Activated CD4-positive, alpha-beta memory T cell treated with anti-CD3 and anti-CD28 coated beads for 36 hours (primary cell): ENCODE measurements at places on chromosomes 7 and 10. TPM values are rescaled to one million over a fixed set of nuclear protein-coding genes. Genes with fewer than 3 reads are reported as not detected.

GRCh38 chr7:107056728-107057473 is 12.4 kb downstream of the PRKAR2B start:
- no peak for DNase-seq

The LRRC61 gene
- total RNA-seq = 26.1 TPM

- DNase-seq = no peak
These were observed 72.6 kb upstream of the ZMIZ1 start for GRCh38 chr10:78995987-78996791.

The PAX4 gene
- not detected for total RNA-seq

DNA sequence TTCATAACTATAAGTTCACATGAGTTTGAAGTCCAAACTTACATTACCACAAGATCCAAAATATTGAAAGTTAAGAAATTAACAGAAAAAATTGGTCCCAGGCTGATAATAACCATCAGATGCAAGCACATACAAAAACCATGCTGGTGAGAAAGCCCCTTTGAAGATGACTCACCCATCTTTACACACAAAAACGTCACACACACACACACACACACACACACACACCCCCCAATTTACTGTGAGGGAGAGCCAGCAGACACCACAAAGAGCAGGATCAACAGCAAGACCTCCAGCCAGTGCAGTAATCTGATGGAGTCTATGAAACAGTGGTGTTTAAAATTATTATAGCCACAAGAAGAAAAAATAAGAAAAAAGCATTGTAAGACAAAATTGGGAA is 50.1 kb upstream of the DRGX start:
- DNase-seq = no peak

The KNDC1 gene
- total RNA-seq = 0.70 TPM

DNA sequence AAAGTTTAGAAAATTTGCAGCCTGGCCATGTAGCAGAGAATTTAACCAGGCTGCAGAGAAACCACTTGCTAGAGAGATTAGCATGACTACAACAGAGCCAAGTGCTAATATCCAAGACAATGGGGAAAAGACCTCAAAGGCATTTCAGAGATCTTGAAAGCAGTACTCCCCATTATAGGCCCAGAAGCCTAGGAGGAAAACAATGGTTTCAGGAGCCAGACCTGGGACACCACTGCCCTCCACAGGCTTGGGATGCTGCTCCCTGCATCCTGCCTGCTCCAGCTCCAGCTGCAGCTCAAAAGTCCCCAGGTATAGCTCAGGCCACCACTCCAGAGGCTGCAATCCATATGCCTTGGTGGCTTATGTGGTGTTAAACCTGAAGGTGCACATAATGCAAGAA is 101.5 kb upstream of the TMEM72 start:
- no peak for DNase-seq

GRCh38 chr10:11699550-11700097 is 42.6 kb upstream of the ECHDC3 start:
- no peak for DNase-seq

GRCh38 chr10:6738112-6738768 is 158.2 kb upstream of the PRKCQ start:
- no peak for DNase-seq

- DNase-seq = no peak
These were observed 11.6 kb downstream of the ATP6V0E2 start for GRCh38 chr7:149885191-149886017.

The TMEM176B gene
- not detected for total RNA-seq

- DNase-seq = no peak
These were observed 18.8 kb downstream of the NT5C3A start for GRCh38 chr7:33043501-33044400.

The KCND2 gene
- total RNA-seq = not detected

The POT1 gene
- 32.7 TPM for total RNA-seq

- no peak for DNase-seq
These were observed 559.7 kb upstream of the LRRN3 start for GRCh38 chr7:110531186-110531585.

The CABCOCO1 gene
- not detected for total RNA-seq

DNA sequence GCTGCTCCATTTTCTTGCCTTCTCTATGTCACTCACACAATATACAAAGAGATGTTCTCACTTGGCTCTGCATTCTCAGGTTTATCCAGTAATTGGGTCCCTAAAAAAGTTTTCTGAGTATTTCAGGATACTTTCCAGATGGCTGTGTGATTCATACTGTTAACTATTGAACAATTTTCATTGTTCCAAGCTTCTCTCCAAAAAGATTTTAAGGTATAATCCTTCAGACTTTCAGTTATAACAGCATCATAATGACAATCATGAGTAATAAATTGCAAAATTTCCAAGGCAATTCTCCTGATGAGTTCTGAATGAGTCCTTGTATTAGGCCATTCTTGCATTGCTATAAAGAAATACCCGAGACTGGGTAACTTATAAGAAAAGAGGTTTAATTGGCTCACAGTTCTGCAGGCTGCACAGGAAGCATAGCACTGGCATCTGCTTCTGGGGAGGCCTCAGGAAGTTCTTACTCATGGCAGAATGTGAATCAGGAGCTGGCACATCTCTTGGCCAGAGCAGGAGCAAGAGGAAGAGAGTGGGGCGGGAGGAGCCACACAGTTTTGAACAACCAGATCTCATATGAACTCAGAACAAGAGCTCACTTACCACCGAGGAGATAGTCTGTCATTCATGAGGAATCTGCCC is 148.1 kb downstream of the SLC16A9 start:
- DNase-seq = no peak

DNA sequence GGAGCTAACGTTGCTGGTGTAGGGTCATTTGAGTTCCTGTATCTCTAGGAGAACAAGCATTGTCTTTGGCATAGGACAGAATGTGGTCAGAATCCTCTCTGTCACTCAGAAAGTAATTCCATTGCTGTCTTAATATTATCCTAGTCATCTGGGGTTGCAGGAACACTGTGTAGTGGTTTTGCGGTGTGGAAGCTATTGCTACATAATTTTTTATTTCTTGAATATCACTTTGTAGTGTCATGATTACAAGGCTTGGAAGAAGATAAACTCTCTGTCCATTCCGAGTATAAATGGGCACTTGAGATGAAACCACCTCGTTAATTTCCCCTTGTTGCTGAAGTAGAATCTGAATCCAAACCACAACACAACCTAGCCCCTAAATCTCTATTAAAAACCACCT is 919.2 kb downstream of the LRMDA start:
- no peak for DNase-seq

DNA sequence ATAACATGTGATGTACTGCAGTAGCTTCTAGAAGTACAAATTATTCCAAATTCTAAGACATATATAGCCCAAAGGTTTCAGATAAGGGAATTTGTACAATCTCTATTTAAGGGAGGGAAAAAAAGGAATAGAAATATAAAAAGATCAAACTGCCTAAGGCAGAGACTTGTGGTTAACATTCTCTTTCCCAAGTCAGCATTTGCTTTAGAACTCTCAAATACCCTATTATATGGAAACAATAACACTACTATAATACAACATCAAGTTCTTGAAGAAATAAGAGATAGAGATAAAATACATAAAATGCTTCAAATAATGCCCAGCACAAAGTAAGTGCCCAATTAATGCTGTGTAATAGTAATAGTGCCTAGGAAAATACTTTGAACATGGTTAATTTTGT is 123.1 kb downstream of the CRPPA start:
- no peak for DNase-seq

The ALOX5 gene
- 1.3 TPM for total RNA-seq

- DNase-seq = no peak
These were observed 322.4 kb downstream of the PCDH15 start for GRCh38 chr10:54478601-54479000.

- no peak for DNase-seq
These were observed 40.9 kb downstream of the PTER start for GRCh38 chr10:16477757-16478156.

The MINDY4 gene
- 1.1 TPM for total RNA-seq

DNA sequence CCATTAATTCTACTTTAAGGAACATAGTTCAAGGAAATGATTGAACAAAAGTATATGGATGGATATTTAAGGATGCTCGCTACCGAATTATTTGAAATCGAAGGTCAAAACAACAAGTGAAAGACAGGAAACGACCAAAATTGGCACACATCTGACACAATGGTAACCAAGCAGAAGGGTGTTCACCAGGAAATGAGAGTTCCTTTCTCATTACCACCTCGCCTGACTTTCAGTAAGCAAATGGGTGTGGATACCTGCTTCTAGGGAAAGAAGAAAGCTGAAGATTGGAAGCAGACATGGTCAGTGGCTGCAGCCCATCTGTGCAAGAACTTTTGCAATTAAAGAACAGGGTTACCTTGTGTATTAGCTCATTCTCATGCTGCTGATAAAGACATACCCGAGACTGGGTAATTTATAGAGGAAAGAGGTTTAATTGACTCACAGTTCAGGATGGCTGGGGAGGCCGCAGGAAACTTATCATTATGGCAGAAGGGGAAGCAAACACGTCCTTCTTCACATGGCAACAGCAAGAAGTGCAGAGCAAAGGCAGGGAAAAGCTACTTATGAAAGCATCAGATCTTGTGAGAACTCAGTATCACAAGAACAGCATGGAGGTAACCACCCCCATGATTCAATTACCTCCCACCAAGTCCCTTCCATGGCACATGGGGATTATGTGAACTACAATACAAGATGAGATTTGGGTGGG is 6.2 kb upstream of the TMEM273 start:
- DNase-seq = peak; percentile 8

DNA sequence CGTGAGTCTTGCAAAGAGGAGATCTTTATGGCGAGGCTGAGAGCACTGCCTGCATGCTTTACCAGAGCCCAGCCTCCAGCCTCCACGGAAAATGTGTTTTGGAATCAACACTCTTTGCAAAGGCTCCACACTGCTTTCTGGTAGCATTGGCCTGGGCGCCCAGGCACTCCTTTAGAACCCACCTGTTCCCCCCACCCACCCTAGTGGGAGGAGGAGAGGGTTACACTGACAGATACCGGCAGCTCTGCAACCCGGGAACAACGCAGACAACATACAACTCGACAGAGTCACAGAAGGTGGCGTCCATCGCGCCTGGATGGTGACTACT is 5.5 kb upstream of the MNX1 start:
- DNase-seq = no peak

GRCh38 chr10:72252972-72253371 is 20.8 kb upstream of the DDIT4 start:
- DNase-seq = no peak

DNA sequence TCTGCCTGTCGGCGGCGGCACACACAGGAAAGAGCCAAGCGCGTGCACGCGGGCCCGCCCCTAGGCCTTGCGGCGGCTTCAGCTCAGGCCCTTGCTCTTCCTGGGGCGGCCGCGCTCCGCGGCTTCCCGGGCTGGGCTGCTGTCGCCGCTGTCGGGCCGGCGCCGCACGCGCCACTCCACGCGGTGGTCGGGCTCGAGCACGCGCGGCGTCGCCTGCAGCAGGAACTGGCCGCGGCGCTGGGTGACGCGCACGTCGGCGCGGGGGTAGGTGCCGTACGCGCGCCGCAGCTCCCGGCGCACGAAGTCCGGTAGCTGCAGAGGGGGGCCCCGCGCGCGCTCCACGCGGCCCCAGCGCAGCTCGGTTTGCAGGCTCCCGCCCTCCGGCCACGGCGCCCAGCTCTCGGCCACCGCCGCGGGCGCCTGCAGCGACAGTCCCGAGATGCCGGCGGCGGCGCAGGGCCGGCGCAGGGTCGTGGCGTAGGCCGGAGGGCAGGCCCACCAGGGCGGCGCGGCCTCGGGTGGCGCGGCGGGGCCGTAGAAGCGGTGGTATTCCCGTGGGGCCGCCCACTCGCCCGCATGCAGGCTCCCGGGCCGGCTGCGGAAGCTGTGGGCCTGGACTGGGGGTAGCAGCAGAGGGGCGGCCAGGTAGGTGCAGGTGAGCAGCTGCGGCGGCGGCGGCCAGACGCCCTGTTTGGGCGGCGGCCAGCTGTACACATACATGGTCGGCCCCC is 804 bp downstream of the C10orf95 start:
- peak; percentile 90 for DNase-seq

The GIMAP1 gene
- total RNA-seq = 6.0 TPM

- no peak for DNase-seq
These were observed 61.1 kb upstream of the EZH2 start for GRCh38 chr7:148944935-148945934.

The IGFBP1 gene
- total RNA-seq = not detected

The FBXL13 gene
- total RNA-seq = 0.63 TPM

GRCh38 chr7:105857009-105857952 is 19.1 kb downstream of the ATXN7L1 start:
- DNase-seq = no peak

The PRTFDC1 gene
- total RNA-seq = 0.41 TPM

DNA sequence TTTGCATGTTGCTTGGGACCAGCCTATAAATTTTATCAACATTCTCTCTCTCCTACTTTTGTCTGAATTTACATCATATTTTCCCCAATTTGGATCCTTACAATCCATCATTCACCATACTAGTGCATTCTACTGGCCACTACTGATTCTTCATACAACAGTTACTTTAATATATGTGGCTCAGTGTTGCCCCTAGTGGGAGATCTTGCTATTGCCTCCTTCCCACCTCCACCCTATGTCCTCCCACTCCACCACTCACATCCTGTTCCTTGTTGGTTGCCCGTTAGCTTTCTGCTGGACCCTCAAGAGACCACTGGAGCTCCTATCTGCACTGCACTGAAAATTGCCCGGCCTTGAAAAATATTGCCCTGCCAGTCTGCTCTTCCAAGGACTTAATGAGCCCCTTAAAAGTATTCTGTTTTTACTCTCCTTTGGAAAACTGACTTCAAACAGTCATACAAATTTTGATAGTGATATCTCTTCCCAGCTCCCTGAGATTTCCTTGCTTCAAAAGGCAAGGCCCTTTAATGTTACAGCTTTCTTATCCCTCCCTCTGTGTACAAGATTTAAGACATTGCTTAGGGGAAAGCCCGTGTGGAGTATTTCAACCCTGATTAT is 243.2 kb upstream of the TMEM229A start:
- no peak for DNase-seq

GRCh38 chr7:151115836-151116418 is 29.7 kb downstream of the AGAP3 start:
- peak; percentile 20 for DNase-seq

The ICA1 gene
- 2.3 TPM for total RNA-seq

The FAM131B gene
- total RNA-seq = 2.3 TPM

DNA sequence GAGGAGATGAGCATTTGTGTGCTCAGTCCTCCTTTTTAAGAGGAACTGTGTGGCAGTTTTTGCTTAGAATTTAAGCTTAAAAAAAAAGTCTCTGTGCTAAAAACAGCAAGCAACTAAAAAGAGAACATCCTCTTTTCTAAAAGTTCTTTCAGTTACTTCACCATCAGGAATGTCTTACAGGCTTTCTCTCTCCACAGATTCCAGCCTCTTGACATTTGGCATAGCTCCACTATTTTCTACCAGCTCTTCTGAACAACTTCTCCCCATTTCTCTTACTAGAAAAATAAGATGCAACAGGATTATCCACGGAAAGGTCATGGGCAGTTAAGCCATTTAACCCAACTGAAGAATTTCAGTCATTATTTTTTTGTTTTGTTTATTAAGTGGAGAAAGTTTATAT is 13.2 kb downstream of the PCLO start:
- no peak for DNase-seq

The EIF5AL1 gene
- 2.4 TPM for total RNA-seq

DNA sequence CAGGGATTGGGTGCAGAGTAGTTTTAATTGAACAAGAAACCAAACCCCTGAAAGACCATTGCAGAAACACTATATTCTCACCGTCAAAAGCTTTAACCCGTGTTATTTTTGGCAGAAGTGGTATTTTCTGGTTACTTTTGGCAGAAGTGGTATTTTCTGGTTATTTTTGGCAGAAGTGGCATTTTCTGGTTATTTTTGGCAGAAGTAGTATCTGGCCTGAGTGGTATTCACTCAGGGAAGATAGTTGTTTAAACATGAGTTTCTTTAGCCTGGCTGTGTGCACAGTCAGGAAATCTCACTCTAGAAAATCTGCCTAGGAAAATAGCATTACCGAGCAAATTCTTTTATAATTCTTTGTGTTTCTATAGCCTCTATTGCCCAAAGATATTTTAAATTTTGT is 322.7 kb downstream of the GFRA1 start:
- DNase-seq = no peak

The POMZP3 gene
- 29.3 TPM for total RNA-seq
